ENCODE measurements at places on chromosomes 6 and 20.

DNA sequence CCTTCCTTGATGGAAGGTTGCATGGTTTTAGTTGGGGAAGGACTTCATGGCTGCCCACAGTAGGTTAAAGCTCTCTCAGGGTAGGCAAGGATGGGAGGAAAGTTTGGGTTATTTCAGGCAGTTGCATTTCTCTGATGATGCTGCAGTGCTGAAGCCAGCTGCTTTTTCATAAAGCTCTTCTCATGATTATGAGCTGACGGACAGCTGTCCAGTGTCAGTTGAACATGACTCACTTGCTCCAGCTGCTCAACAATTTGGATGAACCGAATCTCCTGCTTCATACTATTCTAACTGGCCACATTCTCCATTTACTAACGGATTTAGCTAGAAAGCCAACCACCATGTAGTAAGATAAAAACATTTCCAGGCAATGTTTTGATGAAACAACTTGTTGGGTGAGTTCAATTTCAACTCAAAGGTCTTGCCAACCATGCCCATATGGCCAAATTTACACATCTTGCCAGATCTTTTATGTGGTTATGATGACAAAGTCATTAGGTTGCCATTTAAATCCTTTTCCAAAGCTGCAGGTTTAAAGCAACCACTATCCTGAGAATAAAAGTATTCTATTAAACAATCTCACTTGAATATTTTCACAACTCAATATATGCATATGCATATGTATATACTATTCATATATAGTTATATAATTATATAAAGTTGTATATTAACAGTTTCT is 125.9 kb downstream of the HS3ST5 start:
- no peak for DNase-seq

GRCh38 chr20:11227602-11228001 is 553.8 kb upstream of the JAG1 start:
- no peak for DNase-seq

- no peak for DNase-seq
These were observed 37.6 kb downstream of the ZNF391 start for GRCh38 chr6:27426045-27426620.

DNA sequence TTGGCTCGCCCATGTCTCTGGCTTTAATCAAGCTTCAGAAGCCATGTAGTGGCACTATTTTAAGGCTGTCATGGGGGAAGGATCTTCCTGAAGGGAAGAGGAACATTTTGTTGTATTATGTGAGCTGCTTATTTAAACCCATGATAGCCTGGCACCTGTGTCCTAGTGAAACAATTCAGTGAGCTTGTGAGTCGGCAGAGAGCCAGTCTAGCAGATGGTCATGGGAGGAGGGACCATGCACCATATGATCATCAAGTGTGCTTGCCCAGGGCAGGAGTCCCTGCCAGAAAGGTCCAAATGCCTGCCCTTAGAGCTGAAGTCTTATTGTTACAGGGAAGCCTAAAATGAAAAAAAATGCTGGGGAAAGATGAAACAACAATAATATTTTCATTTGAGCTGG is 132.9 kb downstream of the PRDM13 start:
- no peak for DNase-seq

- DNase-seq, result no peak
These were observed 398.8 kb downstream of the RNF144B start for GRCh38 chr6:18785810-18786490.

- peak; percentile 42 for DNase-seq
These were observed 710 bp downstream of the DYNLT1 start for GRCh38 chr6:158643836-158644230.

GRCh38 chr6:138722425-138723371 is 50.9 kb upstream of the CCDC28A start:
- peak; percentile 31 for DNase-seq

DNA sequence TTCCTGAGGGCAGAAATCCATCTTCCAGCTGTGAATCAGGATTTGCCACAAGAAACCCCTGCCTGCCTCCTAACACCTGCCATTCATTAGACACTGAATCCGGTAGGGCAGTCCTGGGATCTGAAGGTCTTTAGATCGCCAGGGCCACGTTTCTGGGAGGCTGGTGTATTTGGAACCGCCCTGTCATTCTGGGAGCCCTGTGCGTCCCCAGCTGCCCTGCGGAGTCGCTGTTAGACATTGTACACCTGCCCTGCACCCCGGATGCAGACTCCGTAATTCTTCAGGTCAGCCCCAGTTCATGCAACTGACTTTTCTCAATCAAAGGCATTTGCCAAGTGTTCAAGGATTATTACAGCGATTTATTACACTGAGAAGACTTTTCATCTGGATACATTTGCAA is 193.2 kb downstream of the TBC1D7 start:
- no peak for DNase-seq

GRCh38 chr6:34015586-34015985 is 130.3 kb downstream of the GRM4 start:
- no peak for DNase-seq

GRCh38 chr20:58450254-58450653 is 61.2 kb downstream of the VAPB start:
- DNase-seq, result no peak

GRCh38 chr6:10884245-10884972 is 2.4 kb upstream of the SYCP2L start:
- no peak for DNase-seq

DNA sequence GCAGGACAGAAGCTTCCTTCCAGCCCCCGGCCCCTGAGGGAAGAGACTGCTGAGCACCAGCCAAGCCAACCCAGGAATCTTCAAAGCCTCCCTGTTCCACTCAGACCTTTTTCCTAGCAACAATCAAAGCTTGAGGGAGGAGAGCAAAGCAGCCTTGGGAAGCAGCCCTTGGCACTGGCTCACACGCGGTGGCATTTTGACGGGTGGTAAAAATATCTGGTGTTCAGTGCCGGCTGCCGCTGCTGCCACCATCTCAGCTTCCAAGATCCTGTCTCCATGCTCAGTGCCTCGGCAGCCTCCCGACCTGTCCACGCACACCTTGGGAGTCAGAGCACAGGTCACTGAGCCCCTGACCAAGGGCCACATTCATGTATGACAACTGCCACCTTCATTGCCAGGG is 170.1 kb downstream of the LRFN2 start:
- DNase-seq, result no peak

- DNase-seq, result no peak
These were observed 30.5 kb upstream of the SNRPB2 start for GRCh38 chr20:16699293-16699692.

DNA sequence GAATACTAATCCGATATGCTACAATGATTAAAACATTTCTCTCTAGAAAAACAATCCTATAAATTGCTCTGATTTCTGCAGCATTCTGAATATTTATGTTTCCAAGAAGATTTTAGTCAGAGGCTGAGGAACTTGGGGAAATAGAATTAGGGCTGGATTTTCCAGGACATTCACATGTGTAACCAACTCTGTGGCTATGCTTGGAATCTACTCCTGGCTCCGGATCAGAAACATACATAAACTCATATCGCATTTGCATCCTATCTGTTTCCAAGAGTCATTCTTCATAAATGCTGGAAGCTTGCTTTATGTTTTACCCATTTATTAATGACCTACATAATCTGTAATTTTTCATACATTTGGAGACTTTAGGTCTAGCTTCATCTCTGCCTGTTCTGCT is 459.9 kb upstream of the MARCKS start:
- DNase-seq, result no peak

GRCh38 chr6:7433121-7433617 is 43.6 kb downstream of the RIOK1 start:
- no peak for DNase-seq

- no peak for DNase-seq
These were observed 175.4 kb downstream of the TBC1D32 start for GRCh38 chr6:121158891-121159290.

DNA sequence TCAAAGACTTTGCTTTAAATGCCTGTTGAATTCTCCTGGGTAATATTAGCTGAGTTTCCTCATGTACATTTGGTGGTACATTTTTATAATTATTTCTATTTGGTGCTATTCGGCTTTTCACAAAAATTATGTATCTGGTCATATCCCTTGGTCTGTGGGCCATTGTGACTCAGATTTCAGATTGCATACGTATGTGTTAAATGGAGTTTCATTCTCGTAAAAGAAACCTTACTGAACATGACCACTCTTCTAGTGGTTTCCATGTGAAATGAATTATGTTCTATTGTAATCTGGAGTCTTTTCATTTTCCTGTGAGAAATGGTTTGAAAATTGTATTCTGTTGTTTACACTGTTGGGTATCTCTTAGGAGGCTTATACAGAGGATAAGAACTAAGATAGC is 386.2 kb upstream of the FLRT3 start:
- DNase-seq, result no peak

Measured in hematopoietic multipotent progenitor cell treated with erythropoietin and hydrocortisone succinate and interleukin-3 and kit ligand, for 6 days (in vitro differentiated cells).